ENCODE measurements at places on chromosomes 16 and 17.
A peak's percentile ranks its signal among the peaks of the same experiment; 100 is the strongest.

DNA sequence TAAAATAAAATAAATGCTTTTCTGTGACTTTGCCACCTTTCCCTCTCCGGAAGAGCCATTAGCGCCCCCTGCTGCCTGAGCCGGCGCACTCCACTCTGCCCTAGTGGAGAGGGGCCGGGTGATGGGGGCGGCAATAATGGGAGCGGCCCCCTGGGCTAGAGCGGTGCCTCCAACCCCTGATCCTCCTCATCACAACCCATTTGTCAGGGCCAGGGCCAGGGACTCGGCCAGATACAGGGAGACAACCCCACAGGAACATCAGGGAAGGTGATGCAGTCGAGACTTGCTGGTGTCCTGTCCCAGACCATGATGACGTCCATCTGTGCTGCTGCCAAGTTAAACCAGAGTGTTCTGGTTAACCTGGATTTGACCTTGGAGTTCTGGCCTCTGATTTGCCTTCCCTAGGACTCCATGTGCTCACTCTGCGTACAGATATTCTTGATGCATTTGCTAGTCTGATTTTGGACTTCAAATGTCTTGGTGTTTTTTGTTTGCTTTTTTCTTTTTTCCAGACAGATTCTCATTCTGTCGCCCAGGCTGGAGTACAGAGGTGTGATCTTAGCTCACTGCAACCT is 46.1 kb upstream of the BPTF start:
- no peak for DNase-seq

DNA sequence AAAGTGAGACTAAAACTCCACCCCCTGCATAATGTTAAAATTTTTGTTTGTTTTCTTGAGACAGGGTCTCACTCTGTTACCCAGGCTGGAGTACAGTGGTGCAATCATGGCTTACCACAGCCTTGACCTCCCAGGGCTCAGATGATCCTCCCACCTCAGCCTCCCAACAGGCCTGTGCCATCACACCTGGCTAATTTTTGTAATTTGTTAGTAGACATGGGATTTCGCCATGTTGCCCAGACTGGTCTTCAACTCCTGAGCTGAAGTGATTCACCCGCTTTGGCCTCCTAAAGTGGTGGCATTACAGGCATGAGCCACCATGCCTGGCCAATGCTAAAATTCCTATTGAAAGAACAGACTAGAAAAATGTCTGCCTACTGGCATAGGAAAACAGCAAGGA is 103.8 kb downstream of the TRIM37 start:
- no peak for DNase-seq

- no peak for DNase-seq
Measured at GRCh38 chr17:4562015-4562969, 1.9 kb upstream of the GGT6 start.

- no peak for DNase-seq
Measured at GRCh38 chr16:74474416-74474815, 53.1 kb upstream of the CLEC18B start.

DNA sequence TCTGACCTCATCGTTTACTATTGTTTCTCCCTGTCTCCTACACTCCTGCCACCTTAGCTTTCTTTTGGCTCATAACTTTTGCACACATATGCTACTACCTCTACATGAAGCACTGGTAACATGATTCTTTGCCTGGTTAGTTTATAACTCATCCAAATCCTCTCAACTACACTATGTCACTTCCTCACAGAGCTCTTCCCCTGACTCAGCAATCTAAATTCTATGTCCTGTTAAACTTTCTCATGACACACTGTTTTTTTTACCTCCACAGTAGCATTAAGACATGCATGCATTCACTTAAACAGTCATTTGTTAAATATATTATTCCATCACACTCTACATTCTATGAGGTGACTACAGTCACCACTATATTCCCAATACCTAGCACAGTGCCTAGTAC is 19.7 kb downstream of the APPBP2 start:
- no peak for DNase-seq

DNA sequence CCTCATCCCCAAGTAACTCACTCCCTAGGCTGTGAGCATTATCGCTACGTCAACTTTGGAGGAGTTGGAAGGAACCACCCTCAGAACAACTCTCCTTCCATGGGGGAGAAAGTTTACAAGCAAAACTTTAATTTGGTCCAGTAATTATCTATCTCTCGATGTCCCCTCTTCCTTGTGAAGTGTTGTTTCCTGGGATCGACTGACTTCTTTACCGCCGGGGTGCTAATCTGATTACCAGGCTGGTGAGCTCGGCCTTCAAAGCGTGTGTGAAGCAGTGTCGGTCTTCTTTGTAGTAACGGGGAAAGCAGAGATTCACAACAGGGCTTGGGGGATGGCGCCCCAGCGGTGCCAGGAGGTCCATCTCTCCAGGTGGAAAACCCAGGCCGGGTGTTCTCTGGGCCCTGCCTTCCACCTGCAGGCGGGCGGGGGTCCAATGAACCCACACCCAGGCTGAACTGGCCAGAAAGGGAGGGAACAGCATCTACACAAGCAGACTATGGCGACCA is 14.5 kb upstream of the FOXF1 start:
- no peak for DNase-seq

DNA sequence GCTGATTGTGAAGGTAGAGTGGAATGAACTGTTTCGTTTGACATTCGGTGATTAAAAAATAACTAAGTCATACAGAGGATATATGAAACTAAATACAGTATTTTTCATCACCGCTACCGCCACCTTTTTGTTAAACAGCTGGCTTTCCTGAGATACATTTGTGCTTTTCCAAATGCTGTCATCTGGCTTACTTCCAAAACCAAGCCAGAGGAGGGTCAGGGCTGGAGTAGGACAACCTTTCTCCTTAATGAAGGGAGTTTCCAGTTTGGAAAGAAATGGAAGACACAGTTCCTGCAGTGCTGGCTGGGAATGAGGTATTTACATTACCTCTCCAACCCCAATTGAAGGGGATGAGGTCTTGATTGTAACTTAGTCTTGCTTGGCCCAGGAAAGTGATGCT is 3.2 kb downstream of the TNRC6C start:
- no peak for DNase-seq

DNA sequence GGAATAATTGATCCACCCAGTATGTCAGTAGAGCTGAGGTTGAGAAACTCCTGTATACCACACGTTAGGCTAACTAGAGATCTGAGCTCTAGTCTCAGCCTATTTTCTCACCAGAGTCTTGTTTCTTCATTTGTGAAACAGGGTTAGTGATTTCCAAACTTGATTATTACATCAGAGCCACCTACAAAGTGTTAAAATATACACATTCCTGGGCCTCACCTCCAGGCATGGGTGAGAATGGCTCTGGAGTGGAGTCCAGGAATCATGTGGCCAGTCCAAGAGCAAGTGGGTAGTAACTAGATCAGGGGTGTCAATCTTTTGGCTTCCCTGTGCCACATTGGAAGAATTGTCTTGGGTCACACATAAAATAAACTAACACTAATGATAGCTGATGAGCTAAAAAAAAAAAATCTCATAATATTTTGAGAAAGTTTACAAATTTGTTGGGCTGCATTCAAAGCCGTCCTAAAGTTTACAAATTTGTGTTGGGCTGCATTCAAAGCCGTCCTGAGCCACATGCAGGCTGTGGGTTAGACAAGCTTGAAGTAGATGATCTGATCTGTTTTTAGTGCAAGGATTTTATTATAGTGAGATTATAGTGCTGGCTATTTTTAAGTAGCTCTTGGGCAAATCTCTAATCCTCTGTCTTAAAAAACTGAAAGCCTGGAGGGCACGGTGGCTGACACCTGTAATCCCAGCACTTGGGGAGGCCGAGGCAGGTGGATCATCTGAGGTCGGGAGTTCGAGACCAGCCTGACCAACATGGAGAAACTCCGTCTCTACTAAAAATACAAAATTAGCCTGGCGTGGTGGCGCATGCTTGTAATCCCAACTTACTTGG is 20.4 kb downstream of the PRCD start:
- no peak for DNase-seq

GRCh38 chr16:14013571-14014283 is 57.4 kb upstream of the MRTFB start:
- no peak for DNase-seq

GRCh38 chr16:69012906-69013305 is 92.5 kb upstream of the HAS3 start:
- no peak for DNase-seq

- DNase-seq: peak; percentile 11
Measured at GRCh38 chr17:58447039-58447975, 30.0 kb upstream of the RNF43 start.

GRCh38 chr17:49848019-49848473 is at the start of gene TAC4:
TAC4 (minus strand) TSS chr17:49848069; CDS start chr17:49848017, 52 bp downstream.
- DNase-seq: no peak

GRCh38 chr16:5642436-5642835 is 544.8 kb upstream of the EEF2KMT start:
- DNase-seq: no peak

- no peak for DNase-seq
Measured at GRCh38 chr17:45722161-45722560, 62.0 kb upstream of the CRHR1 start.

DNA sequence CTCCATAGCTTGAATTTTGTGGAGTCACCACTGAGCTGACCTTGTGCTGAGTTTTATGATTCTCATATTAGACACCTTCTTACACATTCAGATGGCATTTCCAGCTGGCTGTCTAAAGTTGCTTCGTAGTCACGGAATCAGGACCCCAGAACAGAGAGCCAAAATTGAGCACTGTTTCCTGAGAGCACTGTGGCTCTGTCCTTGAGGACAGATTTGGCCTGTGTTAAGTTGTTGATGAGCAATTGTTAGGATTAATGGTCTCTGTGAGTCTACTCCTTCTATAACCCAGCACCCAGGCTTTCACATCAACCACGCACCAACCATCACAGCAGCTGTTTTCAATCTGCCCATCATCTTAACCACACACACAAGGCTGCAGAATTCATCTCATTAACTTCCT is 277.5 kb upstream of the HSBP1 start:
- DNase-seq: no peak

GRCh38 chr17:17015230-17015629 is 27.0 kb upstream of the MPRIP start:
- no peak for DNase-seq

Measured in NCI-H1436 treated with DMSO at 0.1 percent for 48 hours (cell line).